Activated CD4-positive, alpha-beta T cell treated with anti-CD3 and anti-CD28 coated beads, Interleukin-10, Interleukin-2, amounts not matched to agents 100 ng/mL and 50 ng/mL, durations not matched to agents 16 hours and 8 hours (primary cell): ENCODE measurements at places on chromosomes 2 and 18.
A peak's percentile ranks its signal among the peaks of the same experiment; 100 is the strongest.

DNA sequence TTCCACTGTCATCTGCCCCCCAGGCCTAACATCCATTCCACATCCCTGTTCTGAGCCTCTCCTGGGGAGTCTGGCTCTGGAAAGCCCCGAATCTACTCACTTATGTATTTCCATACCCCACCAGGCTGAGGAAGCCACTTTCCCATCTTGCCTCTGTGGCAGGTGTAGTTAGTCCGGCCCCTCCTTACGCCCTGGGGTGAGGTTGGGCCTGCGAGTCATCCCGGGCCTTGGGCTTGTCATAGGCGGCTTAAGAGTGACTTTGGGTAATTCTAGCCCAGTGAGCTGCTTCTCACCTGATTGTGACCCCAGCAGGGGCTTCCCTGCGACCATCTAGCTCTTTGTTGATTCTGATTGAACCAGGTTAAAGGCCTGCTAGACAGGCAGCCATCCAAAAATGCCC, 21.1 kb downstream of the PCARE start:
- no peak for DNase-seq

DNA sequence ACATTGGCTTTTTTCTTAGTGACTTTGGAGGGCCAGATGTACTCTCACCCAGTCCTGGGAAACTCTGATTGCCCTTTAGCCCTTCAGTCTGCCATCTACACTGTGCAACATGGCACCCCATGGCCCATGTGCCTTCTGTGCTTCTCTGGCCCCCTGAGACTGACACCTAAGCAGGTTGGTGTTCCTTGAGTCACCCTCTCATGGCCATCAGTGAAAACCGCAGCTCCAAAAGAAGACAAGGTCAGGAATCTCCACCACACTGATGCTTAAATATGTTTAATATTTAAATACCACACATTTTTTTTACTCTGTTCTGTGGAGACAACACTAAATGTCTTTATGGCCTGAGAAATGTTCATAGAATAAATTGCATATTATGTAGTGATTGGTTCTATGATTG, 23.9 kb downstream of the DCC start:
- DNase-seq: no peak

- DNase-seq: no peak
These were observed 1176.5 kb upstream of the TMEFF2 start for GRCh38 chr2:193371200-193371599.

DNA sequence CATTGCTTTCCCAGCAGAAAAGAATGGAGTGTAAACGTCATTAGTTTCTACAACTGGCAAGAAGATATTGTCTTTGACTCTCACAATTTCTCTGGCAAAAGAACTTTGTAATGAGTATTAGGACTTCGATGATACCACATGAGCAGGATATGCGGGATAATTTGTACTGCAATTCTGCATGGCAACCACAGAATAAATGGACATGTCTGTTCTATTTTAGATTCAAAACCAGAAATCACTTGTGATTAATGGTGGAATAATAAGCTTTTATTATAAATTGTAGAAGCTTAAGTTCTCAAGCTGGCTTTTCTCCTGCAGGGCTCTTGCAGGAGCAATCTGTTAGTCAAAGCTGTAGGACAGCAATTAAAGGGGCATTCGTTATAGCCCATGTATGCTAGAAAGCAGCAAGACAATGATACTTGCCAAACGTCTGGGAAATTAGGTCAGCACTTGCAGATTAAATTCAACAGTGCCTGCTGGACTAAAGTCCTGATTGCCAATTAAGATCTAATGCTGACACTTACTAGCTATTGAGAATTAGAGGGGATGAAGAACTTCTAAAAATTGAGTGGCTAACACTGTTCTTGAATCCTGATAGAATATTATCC, 177.9 kb downstream of the PTH2R start:
- no peak for DNase-seq

GRCh38 chr2:1817256-1818051, 73.1 kb upstream of the PXDN start:
- peak; percentile 57 for DNase-seq

DNA sequence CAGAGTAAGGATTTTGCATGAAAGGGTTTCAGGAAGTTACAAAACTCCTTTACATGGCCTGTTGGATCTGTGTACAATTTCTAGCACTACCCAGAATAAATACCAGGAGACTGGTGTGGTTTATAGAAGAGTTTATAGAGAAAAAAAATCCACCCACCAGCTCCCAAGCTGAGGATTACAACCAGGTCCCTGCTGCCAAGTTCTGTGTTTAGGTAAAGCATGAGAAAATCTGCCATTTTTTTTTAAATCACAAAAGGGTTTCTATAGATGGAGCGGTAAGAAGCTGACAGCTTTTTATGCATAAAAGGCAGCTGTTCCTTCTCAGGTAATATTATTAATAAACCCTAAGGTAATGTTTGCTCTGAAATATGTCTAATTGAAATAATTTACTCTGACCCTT, 545.4 kb upstream of the ZEB2 start:
- no peak for DNase-seq

- DNase-seq: peak; percentile 77
These were observed 161.0 kb upstream of the ZFP36L2 start for GRCh38 chr2:43387092-43388062.

- DNase-seq: no peak
These were observed 27.3 kb upstream of the NFU1 start for GRCh38 chr2:69464575-69464974.

DNA sequence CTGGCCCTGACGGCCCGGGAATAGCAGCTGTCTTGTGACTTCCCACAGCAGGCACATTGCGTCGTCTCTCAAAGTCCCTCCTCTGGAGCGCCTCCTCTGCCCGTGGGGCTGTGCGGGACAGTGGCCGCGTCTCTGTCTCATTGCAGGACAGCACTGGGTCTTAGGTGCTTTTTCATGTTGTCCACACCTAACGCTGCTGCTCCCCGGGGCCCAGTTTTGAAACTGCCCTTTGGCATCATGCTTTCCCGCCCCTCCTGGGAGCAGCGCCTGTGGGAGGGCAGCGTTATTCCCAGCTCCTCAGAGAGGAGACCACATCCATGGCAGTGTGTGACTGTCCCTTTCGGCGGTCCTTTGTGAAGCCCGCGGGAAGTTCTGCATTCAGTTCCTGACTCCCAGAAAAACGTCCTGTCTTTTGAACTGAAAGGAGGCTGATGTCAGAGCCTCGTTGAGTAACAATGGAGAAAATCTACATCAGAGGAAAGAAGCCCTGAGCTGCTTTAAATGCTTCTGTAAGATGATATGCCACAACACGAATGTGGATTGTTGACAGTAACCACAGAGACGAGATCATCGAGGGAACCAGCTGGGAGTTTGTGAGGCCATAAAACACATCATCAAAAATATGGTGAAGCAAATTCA, 226.0 kb downstream of the FAM210A start:
- DNase-seq: peak; percentile 43

DNA sequence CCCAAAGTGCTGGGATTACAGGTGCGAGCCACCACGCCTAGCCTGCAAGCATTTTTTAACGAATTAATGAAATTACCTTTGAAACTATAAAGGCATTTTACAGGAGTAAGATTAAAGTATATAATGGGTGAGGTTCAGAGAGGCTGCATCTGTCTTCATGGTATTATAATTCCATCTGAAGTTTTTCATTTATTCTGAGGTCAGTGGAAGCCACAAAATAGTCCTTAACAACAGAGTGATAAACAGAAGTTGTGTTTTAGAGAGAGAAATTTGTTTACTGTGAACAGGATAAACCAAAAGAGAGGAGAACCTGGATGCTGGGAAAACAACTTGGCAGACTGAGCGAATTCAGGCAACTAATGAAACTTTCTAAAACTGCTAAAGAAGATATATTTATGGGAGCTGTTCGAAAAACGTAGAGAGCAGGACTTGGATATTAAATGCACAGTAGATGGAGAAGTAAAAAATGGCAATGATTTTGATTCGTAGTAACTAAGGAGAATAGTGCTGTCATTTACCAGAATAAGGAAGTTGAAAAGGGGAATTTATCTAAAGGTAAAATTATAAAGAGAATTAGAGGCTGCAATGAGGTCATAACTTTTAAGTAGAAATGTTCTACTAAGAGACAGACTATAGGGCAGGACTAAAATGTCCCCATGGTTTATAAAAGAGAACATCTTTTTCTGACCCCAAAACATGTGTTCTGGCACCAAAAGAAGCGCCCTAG, 37.9 kb upstream of the ITGA4 start:
- no peak for DNase-seq

DNA sequence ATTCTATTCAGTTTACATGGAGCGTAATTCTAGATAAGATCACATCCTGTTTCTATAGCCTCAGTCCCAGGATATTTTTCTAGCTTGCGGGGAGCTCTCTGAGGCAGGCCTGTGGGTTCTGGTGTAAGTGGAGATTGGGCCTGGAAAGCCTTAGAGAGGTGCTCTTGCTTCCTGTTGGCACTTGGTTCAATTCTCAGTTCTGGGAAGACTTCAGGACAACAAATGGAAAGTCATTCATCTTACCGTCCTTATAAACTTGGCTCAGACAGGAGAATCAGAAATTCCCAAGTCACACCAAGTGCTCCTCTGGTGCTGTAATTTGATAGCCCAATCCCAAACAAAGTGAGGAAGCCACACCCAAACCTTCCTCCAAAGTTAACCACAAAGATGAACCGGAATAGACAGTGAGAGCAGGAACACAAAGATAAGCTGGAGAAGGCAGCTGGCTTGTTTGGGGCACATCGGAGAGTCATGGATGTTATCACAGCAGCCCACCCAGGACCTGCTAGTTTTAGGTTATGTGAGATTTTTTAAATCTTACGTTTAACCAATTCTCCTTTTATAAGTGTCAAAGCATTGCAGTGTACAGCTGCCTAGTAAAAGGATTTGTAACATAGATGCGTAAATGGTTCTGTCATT, 144.3 kb upstream of the MAP3K20 start:
- no peak for DNase-seq

- no peak for DNase-seq
These were observed 141.5 kb downstream of the ZNF516 start for GRCh38 chr18:76353500-76353899.
